ENCODE measurements at places on chromosomes 7 and 10.

GRCh38 chr7:4207011-4207410, 475.1 kb upstream of the FOXK1 start:
- DNase-seq: no peak

GRCh38 chr7:40301486-40302068, 166.8 kb downstream of the SUGCT start:
- DNase-seq: no peak

DNA sequence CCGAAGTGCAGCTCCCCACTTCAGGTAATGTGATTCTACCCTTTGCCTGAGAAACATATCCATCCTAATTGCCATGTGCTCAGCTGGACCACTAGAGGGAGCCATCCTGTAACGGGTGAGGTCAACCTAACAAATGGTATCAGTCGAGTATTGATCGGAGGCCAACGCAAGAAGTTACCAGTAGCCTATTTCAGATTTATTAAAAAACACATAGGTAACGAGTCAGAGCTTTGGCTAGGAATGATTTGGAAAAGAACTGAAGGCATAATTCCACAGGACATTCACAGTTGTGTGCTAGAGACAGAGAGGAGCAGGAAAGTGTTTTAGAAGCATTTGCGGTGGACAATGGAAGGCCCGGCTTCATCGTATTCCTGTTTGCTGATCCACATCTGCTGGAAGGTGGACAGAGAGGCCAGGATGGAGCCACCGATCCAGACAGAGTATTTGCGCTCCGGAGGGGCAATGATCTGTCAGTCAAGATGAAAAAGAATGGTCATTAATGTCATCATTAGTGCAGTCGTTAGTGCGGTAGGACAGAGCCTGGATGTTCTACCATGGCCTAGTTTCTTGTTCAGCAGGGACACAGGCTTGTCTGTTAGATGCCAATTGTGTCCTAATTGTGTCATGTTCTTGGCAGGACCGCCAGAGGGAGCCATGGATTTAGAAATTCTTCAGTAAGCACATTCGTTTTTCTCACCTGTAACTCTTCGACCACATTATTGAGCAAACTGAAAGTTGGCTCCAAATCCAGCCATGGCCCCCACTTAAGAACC, 17.5 kb downstream of the ACTA2 start:
- DNase-seq: peak; percentile 82

GRCh38 chr7:95660023-95660434, 63.7 kb upstream of the PDK4 start:
- DNase-seq: no peak

DNA sequence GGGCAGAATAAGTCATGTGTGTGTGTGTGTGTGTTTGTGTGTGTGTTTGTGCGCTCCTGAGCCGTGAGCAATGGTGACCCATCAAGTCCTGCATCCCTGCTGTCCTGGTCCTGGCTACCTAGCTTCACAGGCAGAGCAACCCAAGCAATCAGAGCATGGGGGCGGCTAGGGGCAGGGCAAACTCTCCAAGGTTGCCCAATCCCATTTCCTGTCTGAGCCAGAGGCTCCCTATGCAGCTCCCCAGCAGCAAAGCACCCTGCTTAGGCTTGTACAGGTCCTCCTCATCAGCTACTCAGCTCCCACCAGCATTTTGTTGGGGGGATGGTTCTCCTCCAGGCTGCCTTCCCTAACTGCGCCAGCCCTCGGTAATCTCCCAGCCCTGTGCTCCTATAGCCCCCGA, 31.1 kb upstream of the CRHR2 start:
- no peak for DNase-seq

DNA sequence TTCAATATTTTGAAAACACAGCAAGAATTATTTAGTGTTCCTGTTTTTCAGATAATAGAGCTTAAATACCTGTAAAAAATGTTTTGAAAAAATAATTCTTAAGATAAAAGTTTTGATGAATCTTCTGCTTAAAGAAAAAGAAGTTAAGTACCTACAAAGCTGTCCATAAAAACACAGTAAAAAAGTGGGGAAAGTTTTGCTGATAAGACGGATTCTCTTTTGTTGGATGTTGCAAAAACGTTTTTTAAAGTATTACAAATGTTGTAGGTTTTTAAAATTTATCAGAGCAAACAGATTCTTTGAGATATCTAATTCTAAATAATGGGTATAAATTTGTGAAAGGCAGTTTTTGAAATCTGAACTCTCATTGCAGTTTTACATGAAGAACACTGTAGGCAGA, 12.2 kb downstream of the DMTF1 start:
- DNase-seq: no peak

DNA sequence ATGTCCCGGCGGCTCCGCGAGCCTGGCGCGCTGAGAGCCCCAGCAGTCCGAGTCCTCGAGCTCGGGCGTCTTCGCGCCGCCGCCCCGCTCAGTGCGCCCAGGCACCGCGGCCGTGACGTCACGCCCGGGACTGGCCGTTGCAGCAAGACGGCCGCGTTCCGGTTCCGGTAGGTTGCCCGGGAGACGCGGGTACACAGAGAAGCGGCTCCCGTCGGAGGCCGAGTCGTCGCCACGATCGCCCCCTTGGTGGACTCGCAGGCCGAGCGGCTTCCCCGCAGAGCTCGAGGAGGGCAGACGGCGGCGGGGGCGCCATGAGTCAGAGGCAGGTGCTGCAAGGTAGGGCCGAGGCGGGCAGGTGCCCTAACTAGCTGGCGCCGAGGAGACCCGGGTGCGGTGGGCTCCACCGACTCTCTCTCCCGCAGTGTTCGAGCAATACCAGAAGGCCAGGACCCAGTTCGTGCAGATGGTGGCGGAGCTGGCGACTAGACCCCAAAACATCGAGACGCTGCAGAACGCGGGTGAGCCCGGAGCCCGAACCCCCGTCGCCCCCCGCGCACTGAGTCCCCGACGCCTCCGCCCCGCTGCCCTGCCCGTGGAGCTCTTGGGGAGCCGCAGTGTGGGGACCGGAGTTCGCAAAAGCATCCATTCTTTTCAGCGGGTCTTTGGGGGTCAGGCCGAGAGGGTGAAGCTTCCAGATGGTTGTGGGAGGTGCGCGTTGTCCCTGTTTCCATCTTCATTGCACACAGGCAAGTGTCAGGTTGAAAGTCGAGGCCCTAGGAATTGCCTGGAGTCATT, at the start of gene SPAG6:
TSS of gene SPAG6 (plus strand) at position 196 of the 795 bp plus-strand sequence. CDS start at position 312, 116 bp downstream.
- peak; percentile 84 for DNase-seq

DNA sequence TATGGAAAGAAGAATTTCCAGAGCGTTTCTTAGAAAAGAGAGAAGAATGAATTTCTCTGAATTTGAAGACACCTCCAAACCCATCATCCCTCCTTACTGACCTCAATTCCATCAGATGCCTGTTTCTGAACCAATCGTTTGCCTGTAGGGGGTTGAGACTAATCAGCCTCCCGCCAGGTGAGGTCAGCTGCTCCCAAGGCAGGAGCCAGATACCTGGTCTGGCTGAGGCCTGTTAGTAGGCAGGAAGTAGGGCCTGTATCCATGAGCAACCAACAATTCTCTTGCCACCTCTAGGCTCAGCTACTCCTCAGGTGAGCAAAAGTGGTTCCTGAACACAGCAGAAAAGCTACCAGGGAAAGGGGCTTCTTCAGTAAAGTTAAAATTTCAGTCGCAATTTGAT, 50.3 kb downstream of the HTR5A start:
- DNase-seq: no peak

- no peak for DNase-seq
Measured at GRCh38 chr10:23065181-23065948, 30.0 kb upstream of the MSRB2 start.

GRCh38 chr7:8516976-8517375, 83.6 kb downstream of the NXPH1 start:
- DNase-seq: no peak

GRCh38 chr10:12938271-12938670, 63.2 kb downstream of the CCDC3 start:
- no peak for DNase-seq

DNA sequence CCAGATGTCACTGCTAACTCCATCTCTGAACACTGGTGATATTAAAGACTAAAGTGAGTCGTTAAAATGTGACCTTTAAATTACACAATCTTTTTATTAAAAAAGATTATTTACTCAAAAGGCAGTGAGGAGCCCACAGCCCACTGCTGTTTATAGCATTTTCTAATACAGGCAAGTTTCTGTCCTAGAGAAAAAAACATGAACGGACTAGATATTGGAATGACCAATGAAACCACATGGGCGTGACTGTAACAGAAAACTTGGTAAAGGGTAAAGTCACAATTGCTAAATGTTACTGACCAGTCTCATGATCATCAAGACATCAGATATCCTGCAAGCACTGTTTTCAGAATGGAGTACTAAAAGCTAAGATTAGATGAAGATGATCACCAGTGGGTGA, 78.7 kb downstream of the FEZF1 start:
- DNase-seq: no peak

DNA sequence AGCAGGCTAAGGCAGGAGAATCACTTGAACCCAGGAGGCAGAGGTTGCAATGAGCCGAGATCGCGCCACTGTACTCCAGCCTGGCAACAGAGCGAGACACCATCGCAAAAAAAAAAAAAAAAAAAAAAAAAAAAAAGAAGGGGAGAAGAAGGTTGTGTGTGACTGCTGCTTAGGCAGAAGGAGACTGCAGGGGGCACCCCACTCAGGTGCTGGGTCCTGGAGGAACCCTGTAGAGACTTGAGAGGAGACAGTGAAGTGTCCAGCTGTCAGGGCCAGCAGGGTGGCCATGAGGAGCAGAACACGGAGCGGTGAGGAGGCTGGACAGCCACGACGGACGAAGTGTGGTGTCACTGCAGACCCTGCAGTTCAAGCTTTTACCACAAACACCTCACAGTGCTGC, 99.0 kb upstream of the NMT2 start:
- no peak for DNase-seq

- no peak for DNase-seq
Measured at GRCh38 chr10:102781921-102782557, 38.3 kb downstream of the WBP1L start.

- DNase-seq: no peak
Measured at GRCh38 chr7:46695051-46695708, 774.1 kb upstream of the IGFBP3 start.

- no peak for DNase-seq
Measured at GRCh38 chr10:114281006-114281405, 42.0 kb downstream of the VWA2 start.

DNA sequence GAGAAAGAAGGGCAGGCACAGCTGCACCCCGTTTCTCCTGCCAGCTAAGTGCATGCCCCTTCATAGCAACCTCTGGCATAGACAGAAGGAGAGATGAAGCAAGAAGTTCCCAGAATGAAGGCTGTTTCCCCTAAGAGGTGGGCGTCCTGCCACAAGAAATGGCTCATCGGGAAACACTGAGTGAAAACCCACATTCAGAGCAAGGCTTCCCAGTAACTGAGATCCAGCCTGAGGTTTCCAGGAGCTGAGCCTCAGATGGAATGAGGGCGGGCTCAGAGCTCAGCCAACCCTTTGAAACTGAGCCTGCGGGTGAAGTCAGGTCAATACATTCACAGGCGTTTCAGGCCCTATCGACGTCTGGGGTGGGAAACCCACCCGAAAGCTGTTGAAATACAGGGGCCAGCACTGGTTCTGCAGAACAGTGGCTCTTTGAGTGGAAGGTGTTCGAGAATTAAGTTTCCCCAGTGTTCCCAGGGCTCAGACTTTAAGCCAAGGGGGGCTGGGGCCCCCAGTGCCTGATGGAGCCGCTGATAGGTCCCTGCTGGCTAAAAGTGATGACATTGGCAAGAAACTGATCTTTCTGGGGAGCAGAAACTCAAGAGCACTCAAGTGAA, 510.2 kb downstream of the RPS24 start:
- peak; percentile 56 for DNase-seq

GRCh38 chr10:124150189-124150806, 56.9 kb upstream of the CHST15 start:
- no peak for DNase-seq

GRCh38 chr7:28854750-28855074, 103.4 kb downstream of the TRIL start:
- no peak for DNase-seq

- DNase-seq: no peak
Measured at GRCh38 chr7:150740053-150740452, 2.8 kb downstream of the GIMAP5 start.

- no peak for DNase-seq
Measured at GRCh38 chr10:122849900-122850605, 4.4 kb upstream of the CUZD1 start.

- no peak for DNase-seq
Measured at GRCh38 chr10:123485341-123485960, 180.7 kb upstream of the GPR26 start.

DNA sequence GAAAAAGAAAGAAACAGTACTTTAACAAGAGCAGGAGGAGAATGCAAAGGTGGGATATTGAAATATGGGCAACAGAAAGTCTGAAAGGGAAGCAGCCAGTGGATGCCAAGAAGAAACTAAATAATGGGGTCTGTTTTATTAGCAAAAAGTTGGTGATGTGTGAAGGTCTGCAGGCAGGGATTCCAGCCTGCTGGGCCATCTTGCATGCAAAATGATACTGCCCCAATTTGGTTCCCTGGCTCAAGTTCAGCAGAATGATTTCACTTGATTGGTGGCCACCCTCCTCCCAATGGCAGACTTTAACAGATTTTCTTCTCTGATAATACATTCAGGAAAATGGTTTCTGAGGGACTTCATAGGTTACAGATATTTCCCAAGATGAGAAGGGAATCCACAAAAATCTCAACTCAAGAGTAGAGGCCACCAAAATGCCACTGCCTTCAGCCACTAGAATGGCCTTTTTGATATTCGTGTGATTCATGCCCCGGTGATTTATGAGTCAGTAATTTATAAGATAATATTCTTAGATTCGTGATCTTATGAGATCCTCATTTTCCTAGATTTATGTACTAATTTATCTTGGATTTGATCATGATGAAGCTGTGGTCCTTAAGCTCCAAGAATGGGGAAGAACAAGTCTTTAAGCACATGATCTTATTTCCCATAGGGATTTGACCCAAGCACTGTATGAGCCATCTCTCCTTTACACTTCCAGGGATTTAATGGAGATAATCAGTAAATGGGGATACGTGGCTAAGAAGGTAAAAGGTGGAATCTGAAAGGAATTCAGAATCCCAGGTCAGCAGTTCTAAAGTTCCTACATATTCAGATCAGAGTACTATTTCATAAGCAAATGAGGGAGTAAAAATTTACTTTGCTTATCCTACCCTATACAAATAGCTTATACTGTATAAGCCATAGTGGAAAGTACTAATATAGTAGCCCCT, 32.3 kb upstream of the ADD3 start:
- DNase-seq: no peak

DNA sequence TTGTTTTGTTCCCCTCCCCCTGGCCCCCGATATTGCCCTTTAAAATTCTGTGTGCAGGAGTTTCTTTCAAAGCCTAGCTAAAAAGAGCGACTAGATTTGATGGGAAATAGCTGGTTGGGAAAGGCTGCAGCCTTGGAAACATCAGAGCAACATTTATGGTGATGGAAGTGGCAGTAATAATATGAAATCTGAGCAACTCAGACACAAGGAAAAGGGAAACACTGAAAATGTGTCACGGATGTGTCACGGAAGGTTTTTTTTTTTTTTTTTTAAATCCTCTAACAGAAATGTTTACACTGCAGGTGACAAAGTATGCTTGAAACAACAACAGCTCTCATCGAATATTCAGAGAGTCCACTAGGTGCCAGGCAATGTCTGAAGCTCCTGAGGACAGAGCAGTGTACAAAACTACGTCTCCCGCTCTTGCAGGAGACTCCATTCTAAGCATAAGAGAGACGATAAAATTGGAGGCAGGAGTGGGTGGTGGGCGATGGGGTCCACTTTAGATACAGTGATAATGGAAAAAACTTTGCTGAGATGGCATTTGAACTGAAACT, 143.0 kb downstream of the RSU1 start:
- DNase-seq: no peak

- DNase-seq: no peak
Measured at GRCh38 chr7:51639661-51640334, 323.2 kb upstream of the COBL start.

GRCh38 chr7:79282070-79282694, 171.3 kb downstream of the MAGI2 start:
- no peak for DNase-seq

GRCh38 chr7:36788825-36789470, 64.7 kb upstream of the AOAH start:
- no peak for DNase-seq
